Heart left ventricle (tissue), 16 donors: ENCODE measurements at places on chromosomes 7 and 10. TPM values are rescaled to one million over a fixed set of nuclear protein-coding genes. Genes with fewer than 3 reads are reported as not detected.

DNA sequence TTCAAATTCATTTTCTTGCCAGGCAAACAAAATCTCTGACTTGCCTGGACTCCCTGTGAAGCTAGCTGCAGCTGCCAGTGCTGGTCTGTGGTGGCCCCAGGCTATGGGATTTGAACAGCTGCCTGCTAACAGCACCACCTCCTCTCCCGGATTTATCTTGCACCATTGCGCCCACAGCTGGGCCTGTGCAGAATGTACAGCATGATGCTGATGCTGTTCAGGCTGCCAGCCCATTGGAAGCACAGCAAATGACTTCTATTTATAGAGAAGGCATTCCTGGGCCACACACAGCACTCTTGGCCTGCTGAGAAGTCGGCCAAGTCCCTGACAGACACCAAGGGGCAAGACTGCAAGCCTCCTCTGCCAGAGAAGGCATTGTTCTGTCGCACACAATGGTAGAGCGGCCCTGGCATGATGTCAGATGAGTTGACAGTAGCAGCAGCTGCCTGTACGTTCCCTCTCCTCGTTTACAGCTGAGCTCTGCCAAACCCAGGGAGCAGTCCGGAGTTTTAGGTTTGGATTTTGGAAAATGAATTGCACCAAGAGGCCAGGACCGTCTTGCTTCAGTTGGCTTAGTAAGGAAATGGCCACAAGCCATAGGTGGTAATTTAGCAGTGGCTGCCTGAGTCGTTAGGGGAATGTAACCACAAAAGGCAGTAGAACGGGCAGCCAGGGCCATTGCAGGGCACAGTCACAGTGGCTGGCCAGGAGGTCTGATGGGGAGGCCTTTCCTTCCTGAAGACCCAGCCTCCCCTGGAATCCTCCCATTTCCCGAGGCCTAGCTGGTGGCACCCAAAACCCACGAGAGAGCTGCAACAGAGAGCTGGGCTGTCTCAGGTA lies 38.5 kb downstream of the MTURN start:
- DNase-seq: peak; percentile 75

DNA sequence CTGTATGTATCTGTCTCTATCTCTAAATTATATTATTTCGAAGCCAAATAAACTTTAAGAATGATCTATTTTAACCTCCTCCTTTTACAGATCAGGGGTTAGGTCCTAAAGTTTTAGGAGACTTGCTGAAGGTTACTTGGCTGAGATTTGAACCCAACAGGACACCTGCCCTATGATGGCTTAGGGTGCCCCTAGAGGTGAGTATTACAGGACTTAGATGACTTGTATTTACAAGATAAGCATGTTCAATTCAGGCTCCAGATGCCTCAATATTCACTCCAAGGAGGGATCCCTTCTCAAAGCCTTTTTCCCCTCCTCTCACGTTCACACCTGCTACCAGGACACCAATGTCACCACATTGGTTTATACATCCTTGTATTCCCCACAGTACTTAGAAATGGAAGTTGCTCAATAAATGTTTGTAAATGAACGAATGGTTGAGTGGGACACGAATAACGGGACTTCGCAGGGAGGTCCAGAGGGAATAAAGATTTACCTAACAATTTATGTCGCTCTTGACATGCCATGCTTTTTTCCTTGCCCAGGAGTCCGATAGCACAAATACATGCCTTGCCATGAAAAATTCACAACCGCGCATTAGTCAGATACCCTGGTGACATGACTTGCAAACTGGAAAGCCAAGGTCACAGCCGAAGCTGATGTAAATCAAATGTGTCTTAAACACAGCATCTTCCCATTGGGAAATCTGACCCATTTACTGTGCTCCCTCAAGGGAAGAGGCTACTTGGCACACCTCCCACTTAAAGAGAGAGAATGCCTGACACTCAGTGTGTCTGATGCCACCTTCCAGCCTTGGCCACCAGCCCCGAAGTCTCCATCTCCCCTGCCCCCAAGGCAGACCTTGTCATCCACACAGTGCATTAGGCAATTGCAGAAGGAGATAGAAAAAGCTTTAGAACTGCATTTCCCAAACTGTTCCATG lies 872.2 kb upstream of the AUTS2 start:
- DNase-seq: no peak

DNA sequence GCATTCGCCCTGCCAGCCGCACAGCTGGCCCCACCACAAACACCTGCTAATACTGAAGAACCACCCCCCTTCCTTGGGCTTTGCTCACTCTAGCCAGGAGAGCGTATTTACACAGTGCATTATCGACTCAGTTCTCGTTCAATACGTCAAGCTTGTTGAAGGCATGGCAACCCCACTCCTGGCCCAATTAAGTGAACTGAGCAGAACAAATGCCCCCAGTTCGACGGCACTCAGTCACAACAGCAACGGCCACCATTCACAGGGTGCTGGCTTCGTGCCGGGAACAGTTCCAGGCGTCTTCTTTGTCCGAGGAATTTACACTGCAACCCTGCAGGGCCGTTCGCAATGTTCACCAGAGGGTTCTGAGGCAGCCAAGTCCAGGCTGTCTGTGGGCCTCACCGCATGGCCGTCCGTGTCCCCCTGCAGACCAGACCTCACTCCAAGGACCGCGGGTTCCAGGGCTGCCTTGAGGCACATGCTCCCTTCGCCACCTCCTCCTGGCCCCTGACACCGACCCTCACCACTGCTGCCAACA lies 175.3 kb downstream of the DIP2C start:
- peak; percentile 57 for DNase-seq

GRCh38 chr7:91657483-91658071 lies 222.9 kb downstream of the MTERF1 start:
- DNase-seq: no peak

DNA sequence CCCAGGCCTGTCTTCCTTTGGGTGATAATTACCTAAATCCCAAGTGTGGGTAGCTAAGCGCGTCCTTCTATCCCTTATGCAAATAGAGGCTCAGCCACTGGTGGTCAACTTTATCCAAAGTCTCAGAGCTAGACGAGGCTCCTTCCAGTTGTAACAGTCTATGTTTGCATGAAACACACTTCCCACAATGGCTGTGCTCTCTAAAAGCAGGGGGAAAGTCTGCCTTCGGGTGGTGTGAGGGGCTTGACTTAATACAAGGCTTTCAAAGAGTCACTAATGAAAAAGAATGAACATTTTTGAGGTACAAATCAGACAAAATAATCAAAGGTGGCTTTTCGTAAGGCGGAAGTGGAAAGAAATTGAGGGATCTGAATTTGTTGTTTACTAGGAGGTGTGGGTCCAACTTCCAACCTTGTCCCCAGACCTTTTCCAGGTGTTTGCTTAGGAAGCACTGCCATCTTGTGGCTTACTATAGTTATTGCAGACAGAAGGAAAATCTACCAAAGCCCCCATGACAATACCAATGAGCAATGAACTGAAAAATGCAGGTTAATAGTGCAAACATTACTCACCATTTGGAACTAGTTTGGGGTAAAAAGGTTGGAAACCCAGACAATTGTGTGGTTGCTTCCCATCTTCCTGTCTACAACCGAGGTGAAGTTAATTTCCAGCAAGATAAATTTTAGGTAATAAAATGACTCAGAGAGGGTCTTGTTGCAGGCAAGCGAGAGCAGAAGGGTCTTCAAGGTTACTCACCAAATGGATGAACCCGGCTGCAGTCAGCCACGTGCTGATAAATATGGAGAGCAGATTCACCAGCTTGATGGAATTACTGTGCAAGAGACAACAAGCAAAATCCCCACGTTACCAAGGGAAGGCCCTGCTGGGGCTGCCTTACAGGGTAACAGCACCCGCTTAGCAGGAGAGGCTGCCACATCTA lies 525.7 kb downstream of the KCNMA1 start:
- no peak for DNase-seq

GRCh38 chr7:140631021-140631420 lies 9.6 kb downstream of the DENND2A start:
- DNase-seq: peak; percentile 36

DNA sequence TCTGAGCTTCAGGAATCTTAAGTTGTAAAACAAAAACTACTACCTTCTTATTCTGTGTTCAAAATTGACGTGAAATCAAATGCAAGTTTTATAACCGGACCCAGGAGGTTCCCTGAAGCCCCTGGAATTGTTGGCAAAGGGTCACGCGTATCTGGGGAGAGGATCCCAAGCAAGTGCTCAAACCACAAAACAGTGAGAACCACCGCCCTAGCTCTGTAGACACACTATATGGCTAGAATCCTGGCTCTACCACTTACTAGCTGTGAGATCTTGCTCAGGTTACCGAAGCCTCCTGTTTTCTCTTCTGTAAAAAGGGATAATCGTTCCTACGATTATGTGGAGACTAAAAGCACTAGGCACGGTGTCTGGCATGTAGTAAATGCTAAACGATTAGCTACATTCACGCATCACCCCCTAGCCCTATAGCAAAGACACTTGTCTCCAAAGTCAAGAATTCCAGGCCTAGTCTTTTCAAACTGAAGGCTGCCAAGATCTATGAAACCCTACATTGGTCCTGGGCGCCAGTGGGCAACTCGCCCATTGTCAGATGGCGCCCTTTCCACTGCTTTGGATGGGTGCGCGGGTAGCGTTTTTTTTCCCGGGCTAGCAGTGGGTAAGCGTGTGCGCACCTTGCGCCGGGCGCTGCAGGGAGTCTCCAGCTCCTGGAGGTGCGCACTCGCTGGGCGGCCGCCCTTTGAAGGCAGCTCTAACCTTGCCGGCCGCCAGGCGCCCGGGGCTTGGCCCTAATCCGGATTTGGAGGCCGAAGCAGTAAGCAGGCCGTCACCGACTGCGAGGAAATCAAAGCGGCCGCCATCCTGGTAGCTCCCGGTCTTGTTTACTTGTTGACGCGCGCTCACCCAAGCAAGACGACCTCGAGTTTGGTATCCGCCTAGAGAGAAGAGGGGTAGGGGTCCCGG lies 11.6 kb upstream of the NKX2-3 start:
- no peak for DNase-seq

- DNase-seq: no peak
Observed at GRCh38 chr10:118173296-118173695, 126.6 kb upstream of the RAB11FIP2 start.

- DNase-seq: no peak
Observed at GRCh38 chr7:116438267-116438666, 61.3 kb upstream of the CAV2 start.

GRCh38 chr10:124011464-124011863 lies 81.9 kb downstream of the CHST15 start:
- no peak for DNase-seq

DNA sequence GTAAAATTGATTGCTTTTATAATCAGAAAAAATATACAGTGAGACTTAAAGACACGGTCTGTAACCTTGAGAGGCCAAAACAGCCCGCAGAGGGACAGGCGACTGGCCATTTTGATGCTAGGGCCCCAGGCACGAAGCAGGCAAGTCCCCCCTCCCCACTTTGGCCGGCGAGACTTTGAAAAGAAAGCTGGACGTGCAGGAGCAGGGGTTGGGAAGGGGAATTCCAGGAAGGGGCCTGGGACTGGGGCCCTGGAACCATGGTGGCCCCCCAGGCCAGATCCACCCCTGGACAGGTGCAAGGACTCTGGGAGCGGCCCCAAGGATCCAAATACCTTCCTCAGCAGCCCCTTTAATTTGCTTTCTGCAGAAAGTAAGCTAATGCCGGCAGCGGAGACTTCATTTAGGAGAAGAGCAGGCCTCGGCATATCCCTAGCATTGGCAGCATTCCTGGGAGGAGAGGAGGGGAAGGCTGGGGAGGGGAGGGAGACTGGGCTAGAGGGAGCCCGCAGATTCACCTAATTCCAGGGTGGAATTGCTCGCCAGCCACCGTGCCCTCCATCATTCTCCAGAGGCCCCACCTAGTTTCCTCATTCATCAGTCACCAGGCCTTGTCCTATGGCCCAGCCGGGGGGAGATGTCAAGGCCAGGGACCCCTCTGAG lies 24.9 kb upstream of the TNRC18 start:
- DNase-seq: no peak

DNA sequence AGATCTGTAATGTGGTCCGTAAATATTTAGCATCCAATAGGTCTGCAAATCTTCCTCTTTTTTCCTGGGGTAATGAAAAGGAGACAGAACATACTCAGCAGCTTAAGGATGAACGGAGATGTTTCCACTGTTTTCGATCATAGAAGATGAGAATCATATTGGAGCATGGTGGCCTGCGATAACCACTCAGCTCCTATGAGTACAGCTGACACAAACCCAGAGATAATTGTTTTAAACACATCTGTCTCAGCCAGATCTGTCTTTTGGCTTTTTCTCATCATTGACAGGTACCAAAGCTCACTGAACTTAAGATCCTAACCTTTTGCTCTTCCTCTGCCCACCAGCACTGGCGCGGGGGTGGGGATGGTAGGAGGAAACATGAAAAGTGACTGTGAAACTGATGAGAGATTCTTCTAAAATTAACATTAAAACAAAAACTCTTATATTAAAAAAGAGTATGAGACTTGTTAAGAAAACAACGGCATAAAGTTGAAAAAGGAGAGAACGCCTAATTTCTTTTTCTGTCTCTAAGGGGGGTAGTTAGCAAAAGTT lies 71.0 kb downstream of the SVOPL start:
- no peak for DNase-seq

The CDK1 gene
- not detected for total RNA-seq

The MRPS24 gene
- 118 TPM for total RNA-seq

The OR6B1 gene
- total RNA-seq: not detected

The PRTFDC1 gene
- total RNA-seq: 2.2 TPM

The STEAP1B gene
- total RNA-seq: 0.52 TPM

The SRGN gene
- 34.7 TPM for total RNA-seq

The UCN3 gene
- total RNA-seq: not detected
